ENCODE measurements at places on chromosomes 7 and 10. TPM values are rescaled to one million over a fixed set of nuclear protein-coding genes. Genes with fewer than 3 reads are reported as not detected.

The SPDYE1 gene
- total RNA-seq = 0.10 TPM

The TSPAN33 gene
- total RNA-seq = 117 TPM

The TRIM8 gene
- 85.7 TPM for total RNA-seq

The STEAP2 gene
- total RNA-seq = not detected

The LLCFC1 gene
- total RNA-seq = not detected

The MUC12 gene
- not detected for total RNA-seq

The PTPN20 gene
- total RNA-seq = 2.4 TPM

The LIPM gene
- total RNA-seq = not detected

The SVOPL gene
- total RNA-seq = not detected

The NUTM2D gene
- 4.2 TPM for total RNA-seq

The POP7 gene
- 14.4 TPM for total RNA-seq

The OR13A1 gene
- total RNA-seq = 2.3 TPM

The CALHM1 gene
- total RNA-seq = 0.41 TPM

The TSPAN12 gene
- not detected for total RNA-seq

All from B cell (primary cell).